ENCODE measurements at places on chromosomes 3 and 15. TPM values are rescaled to one million over a fixed set of nuclear protein-coding genes. Genes with fewer than 3 reads are reported as not detected.

The HESX1 gene
- total RNA-seq: not detected

The SCN11A gene
- not detected for total RNA-seq

The SLC28A1 gene
- not detected for total RNA-seq

The MELTF gene
- 10.5 TPM for total RNA-seq

The DAZL gene
- total RNA-seq: not detected

The CD86 gene
- total RNA-seq: not detected

The ZIC1 gene
- total RNA-seq: not detected

The MEGF11 gene
- not detected for total RNA-seq

The ACTC1 gene
- total RNA-seq: not detected

The SUSD5 gene
- 1.1 TPM for total RNA-seq

The ARRDC4 gene
- 47.1 TPM for total RNA-seq

The SAXO2 gene
- 0.49 TPM for total RNA-seq

The IL17RB gene
- 0.07 TPM for total RNA-seq

The GOLGA8G gene
- total RNA-seq: not detected

The C2CD4A gene
- total RNA-seq: 2.1 TPM

The CNTN4 gene
- not detected for total RNA-seq

The CILP gene
- total RNA-seq: 0.28 TPM

The ANKDD1A gene
- total RNA-seq: 1.4 TPM

The FBXO40 gene
- not detected for total RNA-seq

The TERC gene
- 199 TPM for total RNA-seq

The TEX264 gene
- 57.6 TPM for total RNA-seq

The WDR73 gene
- total RNA-seq: 16.3 TPM

The NOP10 gene
- 279 TPM for total RNA-seq

The GRAMD2A gene
- 10.2 TPM for total RNA-seq
